Parietal lobe (tissue), 2 donors: ENCODE measurements at places on chromosomes 11 and 22. TPM values are rescaled to one million over a fixed set of nuclear protein-coding genes. Genes with fewer than 3 reads are reported as not detected.

Gene KCTD14
- total RNA-seq = 1.3 TPM

Gene SLC22A6
- total RNA-seq = 1.3 TPM

Gene NECTIN1
- total RNA-seq = 20.3 TPM

Gene CCDC116
- 0.31 TPM for total RNA-seq

Gene GRAP2
- total RNA-seq = 3.4 TPM

Gene BIRC3
- total RNA-seq = 0.63 TPM

Gene RNF26
- 2.5 TPM for total RNA-seq

Gene YPEL4
- 5.6 TPM for total RNA-seq

Gene UPK2
- total RNA-seq = not detected

Gene CCDC81
- total RNA-seq = 2.8 TPM

Gene BCL2L13
- total RNA-seq = 47.9 TPM

Gene DEUP1
- 0.31 TPM for total RNA-seq

Gene SLC6A5
- total RNA-seq = not detected

Gene F2
- 0.63 TPM for total RNA-seq

Gene GLB1L3
- total RNA-seq = 0.94 TPM

Gene ZNF214
- 17.8 TPM for total RNA-seq

Gene OR1S1
- not detected for total RNA-seq

Gene CRYAB
- total RNA-seq = 16.0 TPM

Gene TIGD3
- 3.8 TPM for total RNA-seq

Gene MFRP
- not detected for total RNA-seq

Gene WNT11
- 6.6 TPM for total RNA-seq

Gene POU2F3
- not detected for total RNA-seq

Gene KIRREL3
- total RNA-seq = 41.9 TPM

Gene SYVN1
- total RNA-seq = 22.2 TPM

Gene EIF3M
- 125 TPM for total RNA-seq

Gene KRTAP5-1
- not detected for total RNA-seq

Gene NNMT
- total RNA-seq = 2.8 TPM

Gene BEST1
- total RNA-seq = 1.9 TPM

Gene EHF
- total RNA-seq = not detected

Gene PIK3IP1
- 21.6 TPM for total RNA-seq

Gene WNT7B
- 9.1 TPM for total RNA-seq

Gene SUSD2
- total RNA-seq = 0.31 TPM

Gene GLYATL2
- 3.4 TPM for total RNA-seq

Gene INPPL1
- total RNA-seq = 18.8 TPM

Gene E2F8
- 0.63 TPM for total RNA-seq

Gene SCUBE2
- total RNA-seq = 7.2 TPM

Gene TEX54
- total RNA-seq = not detected

Gene SYT8
- not detected for total RNA-seq

Gene MPZL3
- 0.63 TPM for total RNA-seq

Gene TCN1
- not detected for total RNA-seq

Gene PGA5
- not detected for total RNA-seq

Gene OR52E8
- 0.63 TPM for total RNA-seq

Gene TRIM3
- total RNA-seq = 109 TPM

Gene CHST1
- total RNA-seq = 15.3 TPM

Gene TENM4
- total RNA-seq = 192 TPM

Gene RIBC2
- total RNA-seq = 1.3 TPM

Gene C11orf16
- not detected for total RNA-seq

Gene MUC2
- total RNA-seq = not detected

Gene TRIM51
- total RNA-seq = not detected

Gene NXPE2
- total RNA-seq = 0.94 TPM

Gene LRRC55
- total RNA-seq = 35.4 TPM

Gene MUC6
- not detected for total RNA-seq

Gene CASP5
- total RNA-seq = not detected

Gene CXCR5
- total RNA-seq = not detected

Gene DPP3
- total RNA-seq = 40.4 TPM
